ENCODE measurements at places on chromosomes 3 and 15. TPM values are rescaled to one million over a fixed set of nuclear protein-coding genes. Genes with fewer than 3 reads are reported as not detected.

Gene ZNF80
- 0.39 TPM for total RNA-seq

Gene ROPN1
- total RNA-seq: not detected

Gene ATP10A
- 51.9 TPM for total RNA-seq

Gene ATP13A5
- not detected for total RNA-seq

Gene SLC28A1
- not detected for total RNA-seq

Gene CIDEC
- not detected for total RNA-seq

Gene TGM4
- total RNA-seq: not detected

Gene ANKRD28
- 53.6 TPM for total RNA-seq

Gene GPR87
- 0.22 TPM for total RNA-seq

Gene SLC35G2
- 0.80 TPM for total RNA-seq

Gene MGLL
- 1.4 TPM for total RNA-seq

Gene ITIH3
- not detected for total RNA-seq

Gene UACA
- 0.80 TPM for total RNA-seq

Gene YEATS2
- 45.0 TPM for total RNA-seq

Gene DNAH12
- total RNA-seq: 0.20 TPM

Gene DAZL
- not detected for total RNA-seq

Gene CYFIP1
- 40.6 TPM for total RNA-seq

Gene SYNPR
- total RNA-seq: not detected

Gene GOLGA6L7
- not detected for total RNA-seq

Gene TIMP4
- total RNA-seq: not detected

Gene BCL6
- 24.1 TPM for total RNA-seq

Gene CPOX
- 81.3 TPM for total RNA-seq

Gene SCN10A
- total RNA-seq: not detected

Gene IGF2BP2
- total RNA-seq: 0.80 TPM

Gene IQCF5
- not detected for total RNA-seq

Gene FAM131A
- 6.7 TPM for total RNA-seq

Gene MYL3
- total RNA-seq: not detected

Gene CELF6
- total RNA-seq: 0.98 TPM

Gene HMCES
- total RNA-seq: 47.3 TPM

Gene SKOR1
- total RNA-seq: 0.22 TPM

Gene PCYT1A
- 95.3 TPM for total RNA-seq

Gene FBXL2
- total RNA-seq: not detected

Gene TYRO3
- total RNA-seq: 1.5 TPM

Gene MITF
- total RNA-seq: 0.27 TPM

Gene B3GALNT1
- total RNA-seq: 5.4 TPM

Gene MESP2
- total RNA-seq: not detected

Gene KIF7
- 0.44 TPM for total RNA-seq

Gene FBXO22
- total RNA-seq: 37.4 TPM

Gene ANKRD63
- total RNA-seq: not detected

Gene RTF1
- 43.9 TPM for total RNA-seq

Gene ADGRG7
- total RNA-seq: not detected

Gene MINDY4B
- not detected for total RNA-seq

Gene FRMD5
- not detected for total RNA-seq

Gene CRTAP
- 27.3 TPM for total RNA-seq

Gene TMEM158
- 0.15 TPM for total RNA-seq

Gene TTC23
- total RNA-seq: 2.5 TPM

Gene SOX14
- not detected for total RNA-seq

Gene RFX7
- total RNA-seq: 42.6 TPM

Gene SLC24A5
- total RNA-seq: not detected

All from T-helper 1 cell treated with Interleukin-12 subunit alpha and Interleukin-12 subunit beta and Interleukin-4 antibody, amounts not matched to agents 30 ng/mL and 1 ng/mL, for 36 hours (primary cell).